Activated T-cell treated with anti-CD3 and anti-CD28 coated beads, Interleukin-2, amount 50 U/mL, for 72 hours (primary cell): ENCODE measurements at places on chromosomes 11 and 22. TPM values are rescaled to one million over a fixed set of nuclear protein-coding genes. Genes with fewer than 3 reads are reported as not detected.

GRCh38 chr11:9069256-9069655 lies 22.1 kb downstream of the SCUBE2 start:
- no peak for DNase-seq

GRCh38 chr22:28599693-28600092 lies 79.9 kb downstream of the TTC28 start:
- no peak for DNase-seq

GRCh38 chr11:9821008-9821752 lies 157.3 kb downstream of the SWAP70 start:
- DNase-seq: no peak

- DNase-seq: no peak
Measured at GRCh38 chr11:44824300-44824704, 97.5 kb downstream of the TSPAN18 start.

DNA sequence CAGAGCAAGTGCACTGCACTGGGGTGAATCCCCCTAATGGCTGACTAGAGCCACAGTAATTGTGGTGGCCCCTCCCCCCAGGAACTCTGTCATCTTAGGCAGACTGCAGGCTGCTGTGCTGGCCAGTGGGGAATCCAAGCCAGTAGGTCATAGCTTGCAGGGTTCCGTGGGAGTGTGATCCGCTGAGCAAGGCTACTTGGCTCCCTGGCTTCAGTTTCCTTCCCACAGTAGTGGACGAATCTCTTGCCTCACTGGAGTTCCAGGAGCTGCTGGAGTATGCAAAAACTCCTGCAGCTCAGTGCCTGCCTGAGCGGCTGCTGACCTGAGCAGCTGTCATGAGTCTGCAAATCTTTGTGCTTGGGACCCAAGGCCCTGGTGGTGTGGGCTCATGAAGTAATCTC lies 13.2 kb downstream of the OOSP3 start:
- no peak for DNase-seq

DNA sequence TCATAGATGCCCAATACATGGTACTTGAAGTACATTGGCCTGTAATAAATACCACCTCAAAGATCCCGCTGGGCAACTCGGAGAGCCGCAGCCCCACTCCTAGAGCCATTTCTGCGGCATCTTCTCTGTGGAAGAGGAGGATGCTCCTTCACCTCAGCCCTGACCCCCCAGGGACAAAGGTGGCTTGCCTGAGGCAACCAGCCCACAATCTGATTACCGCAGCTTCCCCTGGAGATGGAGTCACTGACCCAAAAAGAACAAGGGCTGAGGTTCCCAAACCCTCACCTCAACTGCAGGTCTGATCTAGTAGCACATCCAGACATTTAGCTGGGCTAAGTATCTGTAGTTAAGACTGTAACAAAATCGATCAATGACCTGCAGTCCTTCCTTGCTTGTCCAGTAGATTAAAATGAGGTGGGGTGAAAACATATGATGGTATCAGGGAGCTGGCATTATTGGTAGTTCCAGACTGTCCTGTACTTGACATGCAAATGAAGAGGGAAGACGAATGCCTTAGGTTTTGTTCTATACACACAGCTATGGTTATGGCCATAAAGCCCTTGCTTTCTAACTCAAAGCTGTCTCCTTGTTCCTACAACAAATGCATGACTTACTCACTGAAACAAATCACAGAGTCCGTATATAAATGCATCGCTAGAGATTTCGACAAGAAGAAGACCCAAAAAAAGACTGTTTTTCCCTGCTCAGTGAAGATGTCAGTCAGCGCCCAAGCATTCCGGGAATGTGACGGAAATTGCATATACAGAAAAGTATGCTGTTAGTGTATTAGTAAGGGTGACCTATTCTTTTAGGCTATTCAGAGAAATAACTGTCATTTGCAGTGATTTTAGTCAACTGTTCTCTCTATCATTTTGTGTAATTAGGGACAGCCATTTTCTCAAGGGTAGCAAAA lies 33.7 kb downstream of the C11orf71 start:
- DNase-seq: no peak

Gene STIP1
- 256 TPM for total RNA-seq

- DNase-seq: no peak
Measured at GRCh38 chr11:65505466-65506289, 6.8 kb downstream of the MALAT1 start.

GRCh38 chr11:87097582-87097981 lies 59.8 kb downstream of the TMEM135 start:
- DNase-seq: peak; percentile 44

GRCh38 chr11:69598147-69598546 lies 42.8 kb upstream of the CCND1 start:
- DNase-seq: no peak

DNA sequence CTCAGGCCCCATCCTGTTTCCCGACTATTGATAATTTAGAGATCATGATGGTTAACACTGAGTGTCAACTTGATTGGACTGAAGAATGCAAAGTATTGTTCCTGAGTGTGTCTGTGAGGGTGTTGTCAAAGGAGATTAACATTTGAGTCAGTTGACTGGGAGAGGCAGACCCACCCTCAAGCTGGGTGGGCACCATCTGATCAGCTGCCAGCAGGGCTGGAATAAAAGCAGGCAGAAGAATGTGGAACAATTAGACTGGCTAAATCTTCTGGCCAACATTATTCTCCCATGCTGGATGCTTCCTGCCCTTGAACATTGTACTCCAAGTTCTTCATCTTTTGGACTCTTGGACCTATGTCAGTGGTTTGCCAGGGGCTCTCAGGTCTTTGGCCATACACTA lies 1170.0 kb upstream of the CNTN5 start:
- DNase-seq: no peak

Gene ANGPTL5
- total RNA-seq: not detected

Gene CD44
- 504 TPM for total RNA-seq

- DNase-seq: no peak
Measured at GRCh38 chr22:37982938-37983859, 1.2 kb downstream of the SOX10 start.

DNA sequence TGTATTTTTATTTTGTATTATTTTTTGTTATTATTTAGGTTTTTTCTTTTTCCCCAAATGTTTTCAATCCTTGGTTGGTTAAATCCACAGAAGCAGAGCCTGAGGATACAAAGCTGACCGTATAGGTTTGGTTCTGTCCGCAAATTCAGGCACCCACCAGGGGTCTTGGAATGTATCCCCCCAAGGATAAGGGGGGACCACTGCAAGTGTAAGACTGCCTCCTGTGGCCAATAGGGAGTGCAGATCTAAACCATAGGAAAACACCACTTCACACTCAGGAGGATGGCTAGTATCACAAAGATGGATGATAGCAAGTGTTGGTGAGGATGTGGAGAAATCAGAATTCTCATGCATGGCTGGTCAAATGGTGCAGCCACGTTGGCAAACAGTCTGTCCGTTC lies 20.0 kb downstream of the CPT1A start:
- DNase-seq: no peak

GRCh38 chr11:5719703-5720495 lies 16.3 kb upstream of the OR56B1 start:
- DNase-seq: no peak

GRCh38 chr11:108654994-108655631 lies 9.8 kb upstream of the DDX10 start:
- DNase-seq: peak; percentile 38

DNA sequence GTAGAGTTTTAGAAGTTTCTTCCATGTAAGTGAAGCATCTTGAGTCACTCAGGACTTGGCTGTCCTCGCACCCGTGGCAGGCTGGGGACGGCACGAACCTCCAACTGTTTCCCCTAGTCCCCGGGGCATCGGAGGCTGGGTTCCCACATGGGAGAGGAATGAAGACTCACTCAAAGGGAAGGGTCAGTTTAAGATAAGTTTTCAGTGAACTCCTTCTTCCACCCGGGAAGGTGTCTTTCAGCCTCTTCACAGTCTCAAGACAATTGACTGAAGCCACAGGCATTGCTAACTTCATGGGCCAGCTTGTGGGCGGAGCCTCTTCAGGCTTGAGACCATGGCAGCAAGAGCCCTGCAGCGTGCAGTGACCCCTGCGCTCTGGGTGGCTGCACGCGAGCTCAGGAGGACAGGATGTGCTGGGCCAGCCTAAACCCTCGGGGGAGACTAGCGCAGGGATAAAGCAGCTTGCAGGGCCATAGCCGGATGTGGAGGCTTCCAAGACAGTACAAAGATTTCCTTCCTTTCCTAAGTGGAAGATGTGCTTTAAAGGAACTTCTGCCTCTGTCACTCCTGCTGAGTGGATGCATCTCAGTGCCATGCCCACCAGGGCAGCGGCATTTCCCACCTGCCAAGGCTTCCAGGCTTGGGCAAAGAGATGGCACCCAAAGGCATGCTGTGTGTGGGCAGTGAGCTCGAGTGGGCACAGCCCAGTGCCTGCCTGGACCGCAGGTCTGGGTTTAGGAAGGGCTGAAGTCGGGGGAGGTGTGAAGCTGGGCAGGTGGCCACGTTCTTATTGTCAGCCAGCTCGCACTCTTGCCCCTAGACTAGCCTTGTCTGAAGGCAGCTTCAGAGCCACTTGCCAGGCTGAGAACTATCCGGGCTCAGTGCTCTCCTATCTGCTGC lies 32.9 kb downstream of the PPIL2 start:
- DNase-seq: no peak

DNA sequence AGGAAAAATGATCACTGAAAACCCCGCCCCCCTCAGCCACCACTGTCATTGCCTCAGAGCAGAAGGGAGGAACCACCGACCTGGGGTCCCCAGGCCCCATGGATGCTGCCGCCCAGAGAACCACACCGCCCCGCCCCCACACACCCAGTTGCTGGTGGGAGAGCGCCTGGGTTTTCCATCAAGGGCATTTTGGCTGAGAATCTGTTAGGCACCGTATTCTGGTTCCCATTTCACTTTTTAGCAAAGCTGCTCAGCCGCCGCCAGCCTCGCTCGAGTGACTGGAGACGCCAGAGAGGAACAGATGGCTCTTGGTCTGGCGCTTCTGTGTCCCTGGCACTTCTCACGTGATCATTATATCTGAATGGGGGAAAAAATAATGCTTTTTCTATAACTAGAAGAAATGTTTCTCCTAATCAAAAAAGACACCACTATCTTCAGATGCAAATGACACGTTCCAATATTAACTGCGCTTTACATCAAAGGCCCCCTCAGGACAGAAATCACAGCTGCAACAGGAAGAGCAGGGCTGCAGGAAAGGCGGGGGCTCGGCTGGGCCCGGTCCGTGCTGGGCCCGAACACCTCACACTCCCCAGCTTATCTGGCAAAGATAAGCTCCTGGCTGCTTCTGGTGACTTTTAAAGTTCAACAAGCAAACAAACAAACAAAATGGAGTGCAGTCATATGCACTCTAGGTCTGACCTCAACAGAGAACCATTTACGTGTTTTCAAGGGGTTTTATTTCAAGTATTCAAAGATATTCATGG lies 149.8 kb downstream of the MPPED1 start:
- no peak for DNase-seq

DNA sequence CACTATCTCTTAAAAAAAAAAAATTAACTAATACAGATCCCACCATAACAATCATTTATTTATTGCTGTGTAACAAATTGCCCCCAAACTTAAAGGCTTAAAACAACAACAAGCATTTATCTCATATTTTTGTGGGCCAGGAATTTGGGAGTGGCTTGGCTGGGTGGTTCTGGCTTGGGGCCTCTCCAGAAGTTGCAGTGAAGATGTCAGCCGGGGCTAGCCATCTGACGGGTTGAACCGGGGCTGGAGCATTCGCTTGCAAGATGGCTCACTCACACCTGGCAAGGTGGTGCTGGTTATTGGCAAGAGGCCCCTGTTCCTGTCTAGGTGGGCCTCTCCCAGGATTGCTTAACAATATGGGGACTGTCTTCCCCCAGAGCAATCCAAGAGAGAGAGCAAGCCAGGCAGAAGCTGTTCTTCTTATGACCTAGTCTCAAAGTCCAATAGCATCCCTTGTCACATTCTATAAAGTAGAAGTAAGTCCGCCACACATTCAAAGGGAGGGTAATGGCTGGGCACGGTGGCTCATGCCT lies 29.5 kb downstream of the ACO2 start:
- no peak for DNase-seq

Gene C22orf42
- not detected for total RNA-seq

GRCh38 chr11:34345991-34346480 lies 11.8 kb downstream of the ABTB2 start:
- no peak for DNase-seq

Gene HEPHL1
- not detected for total RNA-seq

- DNase-seq: no peak
Measured at GRCh38 chr11:122024278-122024677, 91.7 kb downstream of the BLID start.

- DNase-seq: peak; percentile 35
Measured at GRCh38 chr22:40241200-40241763, 63.6 kb downstream of the TNRC6B start.

DNA sequence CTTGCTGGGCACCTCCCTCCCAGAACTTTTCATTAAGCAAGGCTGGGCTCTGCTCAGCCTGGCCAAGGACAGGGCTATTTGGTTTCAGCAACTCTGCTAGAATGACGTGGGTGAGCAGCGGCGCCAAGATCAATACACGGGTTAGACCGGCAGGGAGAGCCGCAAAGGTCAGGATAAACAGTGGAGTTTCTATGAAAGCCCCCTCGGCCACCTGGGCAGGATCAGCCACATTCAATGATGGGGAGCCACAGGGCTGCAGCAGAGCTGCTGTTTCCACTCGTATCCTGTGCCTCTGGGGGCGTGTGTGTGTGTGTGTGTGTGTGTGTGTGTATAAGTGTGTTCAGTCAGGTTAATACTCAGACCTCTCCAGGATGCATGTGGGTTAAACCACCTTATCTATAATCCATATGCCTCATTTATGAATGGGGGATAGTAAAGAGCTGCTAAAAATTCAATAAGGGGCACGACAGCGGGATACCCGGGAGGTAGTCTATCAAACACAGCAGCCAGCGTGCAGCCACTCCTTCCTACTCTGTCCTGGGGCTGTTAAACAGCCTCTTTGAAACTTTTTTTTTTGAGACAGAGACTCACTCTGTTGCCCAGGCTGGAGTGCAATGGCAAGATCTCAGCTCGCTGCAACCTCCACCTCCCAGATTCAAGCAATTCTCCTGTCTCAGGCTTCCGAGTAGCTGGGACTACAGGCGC lies 34.8 kb downstream of the MYH9 start:
- no peak for DNase-seq

GRCh38 chr22:48584170-48584569 lies 1243.5 kb downstream of the BRD1 start:
- DNase-seq: no peak

- DNase-seq: no peak
Measured at GRCh38 chr11:9760193-9760575, 96.3 kb downstream of the SWAP70 start.
